HepG2 (cell line): ENCODE measurements at places on chromosomes 4 and X. TPM values are rescaled to one million over a fixed set of nuclear protein-coding genes. Genes with fewer than 3 reads are reported as not detected.

Gene GUCY2F
- total RNA-seq, result not detected in 2 replicates

Gene FHL1
- total RNA-seq, result not detected in 2 replicates

Gene GRIA2
- not detected in 2 replicates for total RNA-seq

Gene MAGEA12
- total RNA-seq, result not detected in 2 replicates

Gene GABRE
- 2.6 and 12.2 TPM in 2 replicates for total RNA-seq

DNA sequence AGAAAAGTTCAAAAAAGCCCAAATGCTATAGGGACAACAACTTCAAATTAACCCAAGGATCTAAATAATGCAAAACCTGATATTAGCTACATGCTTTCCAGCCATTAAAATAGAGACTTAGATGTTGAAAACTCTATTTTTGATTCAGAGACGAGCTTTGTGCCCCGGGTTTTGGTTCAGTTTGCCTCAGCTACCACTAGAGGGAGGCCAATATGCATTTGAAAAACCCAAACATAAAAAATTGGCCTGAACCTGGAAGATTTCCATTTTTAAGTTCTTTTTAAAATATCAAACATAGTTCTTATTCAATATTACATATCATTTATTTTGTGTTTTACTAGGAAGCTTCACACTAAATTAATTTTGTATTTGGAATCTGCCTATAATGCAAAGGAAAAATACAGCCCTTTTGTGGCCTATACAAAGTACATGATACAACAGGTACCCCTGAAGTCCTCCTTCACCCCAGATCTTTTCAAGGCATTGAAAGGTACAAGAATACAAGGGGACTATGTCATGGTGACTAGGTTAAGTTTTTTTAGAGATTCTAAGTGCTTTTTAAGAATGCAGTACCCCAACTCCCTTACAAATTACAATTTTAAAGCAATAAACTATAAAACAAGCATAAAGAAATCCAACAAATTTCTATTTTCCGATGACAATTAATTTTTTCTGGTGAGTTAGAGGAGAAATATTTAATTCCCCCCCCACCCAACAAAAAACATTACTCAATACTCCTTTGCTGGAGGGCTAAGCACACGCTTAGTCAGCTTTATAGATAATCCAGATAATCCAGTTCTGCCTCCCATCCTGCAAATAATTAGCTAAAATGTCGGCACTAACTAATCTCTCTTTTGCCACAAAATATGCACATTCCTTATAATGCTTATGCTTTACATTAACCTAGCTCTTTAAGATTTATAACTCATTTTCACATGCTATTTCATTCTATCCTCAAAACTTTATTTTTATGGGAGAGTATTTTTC is 97.7 kb upstream of the PTPN13 start:
- no peaks in the 10 kb centered on the region for H3K27me3 ChIP-seq
- no peaks in the 10 kb centered on the region for H3K36me3 ChIP-seq
- DNase-seq, result no peak
- no peak overlapping the region for H3K4me3 ChIP-seq
- no peaks in the 10 kb centered on the region for H3K4me1 ChIP-seq

DNA sequence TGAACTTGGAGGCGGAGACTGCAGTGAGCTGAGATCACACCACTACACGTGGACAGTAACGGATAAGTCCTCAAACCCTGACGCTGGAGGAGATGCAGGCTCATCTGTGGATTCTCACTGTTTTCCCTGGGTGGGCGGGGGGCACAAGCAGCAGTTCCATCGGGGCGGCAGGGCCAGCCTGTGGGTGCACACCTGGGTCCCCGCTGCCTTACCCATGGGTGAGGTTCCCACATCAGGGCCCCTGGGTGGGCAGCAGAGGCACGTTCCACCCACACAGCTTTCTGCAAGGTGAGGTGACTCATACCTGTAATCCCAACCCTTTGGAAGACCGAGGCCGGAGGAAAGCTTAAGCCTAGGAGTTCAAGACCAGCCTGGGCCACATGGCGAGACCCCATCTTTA is 56.6 kb upstream of the MXD4 start:
- H3K4me3 ChIP-seq, result no peak overlapping the region
- H3K27me3 ChIP-seq, result peaks cover 31% of the 10 kb centered on the region
- DNase-seq, result no peak
- no peaks in the 10 kb centered on the region for H3K4me1 ChIP-seq
- no peak overlapping the region for H3K27ac ChIP-seq
- no peaks in the 10 kb centered on the region for H3K36me3 ChIP-seq

DNA sequence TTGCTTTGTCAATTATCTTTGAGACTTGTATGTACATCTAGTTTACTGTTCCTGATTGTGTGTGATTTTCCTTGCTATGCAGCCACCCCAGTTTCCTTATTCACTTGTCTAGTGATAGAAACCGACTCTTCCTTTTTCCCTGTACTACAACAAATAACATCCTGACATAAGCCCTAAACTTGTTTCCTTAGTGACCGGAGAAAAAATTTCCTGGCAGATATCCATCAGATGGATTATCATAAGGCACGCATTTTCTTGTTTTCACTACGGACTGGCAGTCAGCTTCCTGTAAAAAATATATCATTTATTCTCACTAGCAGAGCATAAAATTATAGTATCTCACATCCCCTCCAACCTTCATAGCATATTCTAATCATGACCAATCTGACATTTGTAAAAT is 410.7 kb downstream of the CENPC start:
- no peak for DNase-seq
- no peaks in the 10 kb centered on the region for H3K36me3 ChIP-seq
- H3K4me1 ChIP-seq, result no peaks in the 10 kb centered on the region
- H3K4me3 ChIP-seq, result no peak overlapping the region

DNA sequence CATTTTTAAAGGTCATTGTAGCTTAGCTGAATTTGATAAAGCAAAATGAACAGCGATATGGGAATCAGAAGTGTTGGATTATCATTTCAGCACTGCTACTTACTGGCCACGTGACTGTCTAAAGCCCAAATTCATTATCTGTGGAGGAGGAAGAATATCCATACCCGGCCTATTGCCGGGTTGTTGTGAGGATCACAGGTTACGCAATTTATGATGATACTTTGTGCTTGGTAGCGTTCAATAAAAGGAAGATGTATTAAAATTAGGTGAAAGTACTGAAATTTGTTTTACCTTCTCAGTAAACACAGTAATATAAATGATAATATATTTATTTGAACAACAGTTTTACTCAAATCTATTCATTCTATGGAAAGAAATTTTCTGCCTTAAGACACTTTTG is 1540.2 kb downstream of the ADGRL3 start:
- no peaks in the 10 kb centered on the region for H3K4me1 ChIP-seq
- no peaks in the 10 kb centered on the region for H3K36me3 ChIP-seq
- no peak overlapping the region for H3K27ac ChIP-seq
- no peak overlapping the region for H3K4me3 ChIP-seq
- no peak for DNase-seq

DNA sequence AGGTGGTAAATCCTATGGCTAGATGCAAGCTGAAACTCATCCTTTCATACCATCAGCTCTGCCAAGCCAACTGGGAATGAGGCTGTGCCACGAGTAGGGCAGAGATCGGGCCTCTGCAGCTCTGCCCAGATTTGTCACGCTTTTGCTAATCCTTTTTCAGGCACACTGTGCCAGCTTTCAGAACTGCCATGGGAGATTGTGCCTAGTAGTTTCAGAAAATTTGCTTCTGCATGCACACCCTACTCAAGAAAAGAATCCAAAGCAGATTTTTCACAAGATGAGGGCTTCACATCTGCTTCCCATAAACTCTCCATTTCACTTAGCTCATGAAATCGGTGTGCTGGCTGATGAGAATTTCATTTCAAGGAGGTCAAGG is 3.3 kb upstream of the ADH7 start:
- H3K36me3 ChIP-seq, result no peaks in the 10 kb centered on the region
- no peaks in the 10 kb centered on the region for H3K27me3 ChIP-seq
- peaks cover 13% of the 10 kb centered on the region for H3K4me1 ChIP-seq
- no peak for DNase-seq

DNA sequence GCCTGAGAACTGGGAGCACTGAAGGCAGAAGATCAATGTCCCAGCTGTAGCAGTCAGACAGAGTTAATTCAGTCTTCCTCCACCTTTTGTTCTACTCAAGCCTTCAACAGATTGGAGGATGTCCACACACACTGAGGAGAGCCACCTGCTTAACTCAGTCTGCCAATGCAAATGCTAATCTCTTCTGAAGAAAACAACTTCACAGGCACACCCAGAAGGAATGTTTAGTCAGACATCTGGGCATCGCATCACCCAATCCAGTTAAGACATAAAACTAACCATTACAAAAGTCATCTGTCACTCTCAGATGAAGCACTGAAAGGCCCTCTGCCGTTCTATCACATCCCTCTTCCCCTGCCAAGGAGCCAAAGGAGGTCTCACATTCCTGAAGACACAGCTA is 173.7 kb downstream of the CENPC start:
- no peak for DNase-seq
- no peaks in the 10 kb centered on the region for H3K27me3 ChIP-seq
- H3K4me3 ChIP-seq, result no peak overlapping the region
- H3K27ac ChIP-seq, result no peak overlapping the region
- no peaks in the 10 kb centered on the region for H3K36me3 ChIP-seq

DNA sequence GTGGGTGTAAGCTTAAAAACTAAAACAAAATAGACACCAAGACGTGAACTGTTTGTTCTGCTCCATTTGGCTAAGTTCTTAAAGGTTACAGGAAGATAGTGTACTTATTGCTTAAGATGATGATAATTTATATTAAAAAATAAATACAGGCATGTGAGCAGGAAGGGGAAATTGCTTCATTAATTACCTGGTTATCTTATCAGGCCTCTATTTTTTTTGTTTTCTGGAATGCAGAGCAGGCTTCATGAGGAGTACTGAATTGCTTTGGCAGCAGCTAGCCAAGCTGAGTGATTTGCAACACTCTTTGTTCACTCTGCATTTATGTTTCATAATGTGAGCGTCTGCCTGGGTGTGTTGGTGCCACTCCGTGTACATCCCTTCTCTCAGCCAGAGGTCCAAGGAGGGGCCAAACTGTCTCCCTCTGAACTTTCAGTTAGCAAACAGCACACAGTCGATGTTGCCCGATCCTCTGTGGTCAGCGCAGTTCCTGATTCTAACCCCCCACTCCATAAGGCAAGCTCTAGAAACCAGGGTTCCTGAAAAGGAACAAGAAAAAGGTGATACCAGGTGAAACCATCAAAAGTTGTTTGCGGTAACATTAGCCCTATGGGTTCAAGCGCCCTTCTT is 348.2 kb downstream of the SPRY1 start:
- H3K4me3 ChIP-seq, result no peak overlapping the region
- peaks cover 12% of the 10 kb centered on the region for H3K4me1 ChIP-seq
- no peak overlapping the region for H3K27ac ChIP-seq
- H3K27me3 ChIP-seq, result no peaks in the 10 kb centered on the region
